ENCODE measurements at places on chromosomes 3 and 15.

- DNase-seq, result no peak
Observed at GRCh38 chr3:21751886-21752285, 876 bp upstream of the ZNF385D start.

GRCh38 chr15:40046721-40047414, 7.9 kb upstream of the SRP14 start:
- DNase-seq, result no peak

DNA sequence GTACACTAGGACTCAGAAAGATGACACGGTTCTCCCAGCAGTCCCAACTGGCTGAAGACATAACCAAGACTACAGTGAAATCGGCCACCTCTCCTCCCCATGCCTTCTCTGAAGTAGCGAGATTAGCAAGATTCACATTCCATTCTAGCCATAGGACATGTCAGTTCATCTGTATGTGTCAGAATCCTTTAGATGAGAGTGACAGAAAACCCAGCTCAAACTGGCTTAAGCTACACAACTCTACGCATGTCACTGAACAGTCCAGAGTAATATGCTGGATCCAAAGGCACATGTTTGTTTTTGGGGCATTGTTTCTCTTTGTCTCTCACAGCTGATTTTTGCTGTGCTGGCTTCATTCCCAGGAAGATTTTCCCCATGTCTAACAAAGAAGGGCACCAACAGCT, 75.8 kb downstream of the RARB start:
- no peak for DNase-seq

DNA sequence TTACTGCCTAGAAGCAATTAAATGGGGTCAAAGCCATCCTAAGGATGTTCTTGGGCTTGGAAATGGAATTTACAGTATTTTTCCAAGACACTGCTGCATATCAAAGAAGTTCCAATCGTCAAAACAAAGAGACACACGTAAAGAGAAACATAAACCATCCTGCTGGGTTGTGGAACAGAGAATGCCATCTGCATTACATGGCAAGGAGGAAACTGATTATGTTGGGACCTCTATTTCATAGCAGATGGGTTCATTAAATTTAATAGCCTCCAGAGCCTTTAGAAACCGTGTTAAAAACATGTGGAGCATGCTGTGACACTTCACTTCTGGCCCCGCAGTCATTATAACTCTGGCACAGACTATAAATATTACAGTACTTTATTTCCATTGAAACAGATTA, 154.6 kb downstream of the LRTM1 start:
- no peak for DNase-seq

- DNase-seq, result no peak
Observed at GRCh38 chr15:72983801-72984545, 68.3 kb upstream of the NEO1 start.

- DNase-seq, result no peak
Observed at GRCh38 chr15:64987136-64987535, 2.6 kb downstream of the SPG21 start.

- DNase-seq, result no peak
Observed at GRCh38 chr3:22606461-22606860, 596.7 kb upstream of the UBE2E2 start.

Data from sciatic nerve (tissue), 2 donors.